CD8-positive, alpha-beta T cell (primary cell): ENCODE measurements at places on chromosomes 1 and 21.

GRCh38 chr21:43721939-43722338 lies 3.0 kb downstream of the PDXK start:
- DNase-seq: no peak

DNA sequence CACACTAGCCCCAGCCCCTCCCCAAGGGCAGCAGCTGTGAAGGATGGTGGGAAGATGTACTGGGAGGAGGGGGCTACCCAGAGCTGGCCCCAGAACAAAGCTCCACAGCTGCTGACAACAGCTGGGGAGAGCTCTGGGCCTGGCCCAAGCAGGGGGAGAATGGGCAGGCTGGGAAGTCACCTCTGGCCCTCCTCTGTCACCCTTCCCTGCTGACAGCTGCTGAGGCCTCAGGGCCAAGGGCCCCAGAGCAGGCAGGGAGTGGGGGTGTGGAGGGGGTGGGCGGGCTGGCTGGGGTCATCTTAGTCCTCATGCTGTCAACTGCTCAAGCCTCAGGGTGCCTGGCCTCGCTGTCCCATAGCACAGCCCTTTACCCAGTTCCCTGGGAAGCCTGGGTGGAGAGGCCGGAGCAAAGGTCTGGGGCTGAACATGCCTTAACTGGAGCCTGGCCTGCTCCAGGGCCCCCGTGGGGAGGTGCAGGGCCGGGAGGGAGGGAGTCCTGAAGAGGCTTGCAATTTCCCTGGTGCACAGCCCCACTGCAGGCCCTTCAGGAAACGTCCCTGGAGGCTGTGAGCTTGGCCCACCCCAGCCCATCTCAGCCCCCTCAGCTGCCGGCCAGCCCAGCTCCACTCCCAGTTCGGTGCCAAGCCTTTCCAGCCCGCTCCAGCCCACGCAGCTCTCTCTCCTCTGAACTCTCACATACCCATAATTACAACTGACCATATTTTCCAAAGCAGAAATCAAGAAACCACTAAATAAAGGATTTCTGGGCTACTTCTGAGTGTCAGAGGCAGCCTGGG lies 25.7 kb downstream of the HSPG2 start:
- no peak for DNase-seq

DNA sequence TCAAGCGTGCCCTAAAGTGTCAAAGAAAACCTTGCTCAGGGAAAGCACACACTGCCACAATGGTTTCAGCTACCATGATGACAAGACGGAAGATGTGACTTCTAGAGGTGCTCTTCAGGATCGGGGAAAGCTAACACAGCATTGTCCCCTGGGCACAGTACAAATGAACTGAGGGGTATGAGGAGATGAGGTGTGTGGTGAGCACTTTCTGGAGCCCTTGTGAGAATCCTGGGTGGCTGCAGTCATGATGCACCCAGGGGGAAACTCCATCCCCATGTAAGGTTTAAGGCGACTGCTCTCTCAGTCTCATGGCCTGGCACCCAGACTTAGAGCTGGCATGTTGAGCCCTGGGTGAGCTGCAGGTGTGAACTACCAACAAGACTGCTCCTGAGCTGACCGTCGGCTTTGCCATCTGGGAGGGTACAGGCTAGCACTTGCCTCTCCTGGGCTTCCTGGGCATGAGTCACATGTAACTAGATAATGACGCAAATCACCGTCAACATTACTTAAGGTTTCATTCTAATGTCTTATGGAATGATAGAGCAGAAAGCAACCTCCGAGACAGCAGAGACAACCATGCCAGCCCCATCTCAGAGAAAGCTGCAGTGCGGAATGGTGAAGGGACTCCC lies 144.6 kb downstream of the CLIC6 start:
- DNase-seq: no peak

DNA sequence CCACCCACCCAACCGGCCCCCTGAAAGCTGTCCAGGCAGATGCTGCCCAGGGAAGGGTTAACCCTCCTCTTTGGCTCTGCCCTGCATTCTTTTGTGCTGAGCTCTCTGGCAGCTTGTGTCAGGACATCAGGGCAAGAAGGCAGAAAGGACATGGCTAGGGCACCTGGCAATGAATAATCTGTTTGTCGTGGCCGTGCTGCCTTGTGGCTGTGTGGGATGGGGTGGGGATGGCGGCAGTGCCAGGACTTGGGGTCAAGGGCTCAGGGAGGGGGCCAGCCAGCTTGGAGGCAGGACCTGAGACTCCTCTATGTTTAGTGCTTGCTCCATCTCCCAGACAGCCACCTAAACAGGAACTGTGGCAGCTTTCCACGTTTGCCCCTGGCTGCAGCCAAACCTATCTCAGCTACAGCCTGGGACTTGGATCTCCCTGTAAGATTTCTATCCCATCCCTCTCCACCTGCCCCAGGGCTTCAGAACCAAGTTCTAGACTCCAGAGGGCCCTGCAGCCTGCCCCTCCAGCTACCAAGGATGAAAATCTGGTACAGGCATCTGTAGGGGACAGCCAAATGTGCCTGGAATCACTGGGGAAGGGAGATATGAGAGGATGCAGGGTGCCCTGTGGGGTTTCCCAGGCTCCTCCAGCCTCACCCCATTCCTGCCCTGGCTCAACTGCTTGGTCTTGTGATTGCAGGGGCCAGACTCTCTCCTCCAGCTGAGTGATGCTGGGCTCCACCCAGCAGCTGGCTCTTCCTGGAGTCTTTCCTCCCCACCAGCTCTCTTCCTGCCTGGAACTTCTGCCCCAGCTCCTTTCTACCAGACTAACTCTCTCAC lies 9.6 kb upstream of the GPR37L1 start:
- DNase-seq: no peak

DNA sequence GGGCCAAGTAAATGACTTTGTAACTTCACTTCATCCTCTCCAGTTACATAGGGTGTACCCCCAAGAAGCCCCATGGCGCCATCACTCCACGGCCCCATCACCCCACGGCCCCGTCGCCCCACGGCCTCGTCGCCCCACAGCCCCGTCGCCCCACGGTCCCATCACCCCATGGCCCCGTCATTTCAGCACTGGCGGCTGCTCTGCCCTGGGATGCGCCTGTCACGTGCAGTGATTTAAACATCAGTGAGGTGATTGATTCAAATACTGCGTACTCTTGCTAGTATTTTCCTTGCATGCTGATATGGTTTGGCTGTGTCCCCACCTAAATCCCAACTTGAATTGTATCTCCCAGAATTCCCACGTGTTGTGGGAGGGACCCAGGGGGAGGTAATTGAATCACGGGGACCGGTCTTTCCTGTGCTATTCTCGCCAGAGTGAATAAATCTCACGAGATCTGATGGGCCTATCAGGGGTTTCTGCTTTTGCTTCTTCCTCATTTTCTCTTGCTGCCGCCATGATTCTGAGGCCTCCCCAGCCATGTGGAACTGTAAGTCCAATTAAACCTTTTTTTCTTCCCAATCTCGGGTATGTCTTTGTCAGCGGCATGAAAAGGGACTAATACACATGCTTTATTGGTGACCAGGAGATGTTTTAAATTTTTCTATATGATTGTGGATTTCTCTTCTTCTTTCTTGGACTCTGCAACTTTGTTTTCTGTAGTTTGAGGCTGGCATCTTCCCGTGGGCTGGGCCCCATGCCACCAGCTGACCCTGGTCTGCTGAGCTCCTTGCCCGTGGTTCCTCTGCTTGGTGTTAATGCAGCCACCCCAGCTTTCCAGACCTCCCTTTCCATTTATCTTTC lies 50.1 kb upstream of the PCBP3 start:
- DNase-seq: no peak

GRCh38 chr21:45634511-45635183 lies 8.9 kb upstream of the PCBP3 start:
- DNase-seq: no peak

- peak; percentile 86 for DNase-seq
These were observed at the start of gene TP53BP2 for GRCh38 chr1:223845810-223846682. TP53BP2 (minus strand) TSS chr1:223845947; CDS start chr1:223845680, 267 bp downstream.

- no peak for DNase-seq
These were observed 7.4 kb downstream of the SPRR5 start for GRCh38 chr1:152954436-152954835.

DNA sequence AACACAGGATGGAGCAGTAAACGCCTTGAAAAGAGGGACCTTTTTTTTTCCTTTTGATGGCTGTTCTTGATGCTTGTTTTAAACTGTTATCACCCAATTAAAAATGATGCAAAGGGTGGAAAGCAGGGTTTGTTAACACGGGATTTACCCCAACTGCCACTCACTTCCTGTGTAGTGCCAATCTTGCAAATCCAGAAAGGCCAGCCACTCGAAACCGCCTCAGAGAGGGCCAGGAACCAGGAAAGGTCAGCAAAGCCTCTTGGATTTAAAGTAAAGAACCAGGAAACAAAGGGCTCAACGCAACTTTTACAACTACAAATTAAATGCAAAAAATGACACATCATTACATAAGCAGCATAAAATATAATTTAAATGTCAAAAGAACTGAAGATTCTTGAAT lies 347.4 kb downstream of the PDE4B start:
- DNase-seq: no peak

- no peak for DNase-seq
These were observed 65.6 kb upstream of the DAB1 start for GRCh38 chr1:57489358-57490036.

DNA sequence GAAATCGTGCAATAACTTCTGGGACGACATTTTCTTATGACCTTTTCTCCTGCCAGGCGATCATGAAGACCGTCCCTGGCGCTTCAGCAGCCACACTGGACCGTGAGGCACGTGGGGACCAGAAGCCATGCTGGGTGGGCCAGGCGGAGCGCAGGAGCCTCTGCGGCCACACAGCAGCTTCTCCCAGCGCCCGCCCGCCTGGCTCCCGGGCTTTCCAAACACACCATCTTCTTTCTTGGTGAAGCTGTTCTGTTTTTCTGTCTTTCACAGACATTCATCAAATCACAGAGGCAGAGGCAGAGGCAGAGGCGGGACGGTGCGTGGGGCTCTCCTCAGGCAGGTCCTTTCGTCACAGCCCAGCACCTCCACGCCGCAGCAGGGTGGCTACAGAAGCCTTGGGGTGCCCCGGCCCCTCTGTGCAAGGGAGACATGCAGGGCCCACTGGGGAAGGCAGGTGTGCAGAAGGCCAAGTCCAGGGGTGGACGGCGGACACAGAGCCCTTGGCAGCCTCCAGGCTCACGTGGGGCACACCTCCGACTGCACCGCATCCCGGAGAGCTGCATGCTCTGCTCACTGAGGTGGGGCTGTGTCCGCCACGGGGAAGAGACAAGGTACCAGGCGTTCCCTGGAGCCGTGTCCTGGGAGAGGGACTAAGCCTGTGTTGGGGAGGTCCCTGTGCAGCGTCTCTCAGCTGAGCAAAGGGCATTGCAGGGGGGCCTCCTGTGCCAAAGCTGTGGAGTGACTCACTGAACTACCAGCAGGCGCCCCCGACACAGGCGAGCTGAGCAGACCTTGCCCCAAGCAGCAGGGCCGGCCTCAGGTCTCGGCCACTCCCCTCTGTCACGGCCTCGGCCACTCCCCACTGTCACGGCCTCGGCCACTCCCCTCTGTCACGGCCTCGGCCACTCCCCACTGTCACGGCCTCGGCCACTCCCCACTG lies 2.6 kb upstream of the TMEM240 start:
- DNase-seq: no peak

DNA sequence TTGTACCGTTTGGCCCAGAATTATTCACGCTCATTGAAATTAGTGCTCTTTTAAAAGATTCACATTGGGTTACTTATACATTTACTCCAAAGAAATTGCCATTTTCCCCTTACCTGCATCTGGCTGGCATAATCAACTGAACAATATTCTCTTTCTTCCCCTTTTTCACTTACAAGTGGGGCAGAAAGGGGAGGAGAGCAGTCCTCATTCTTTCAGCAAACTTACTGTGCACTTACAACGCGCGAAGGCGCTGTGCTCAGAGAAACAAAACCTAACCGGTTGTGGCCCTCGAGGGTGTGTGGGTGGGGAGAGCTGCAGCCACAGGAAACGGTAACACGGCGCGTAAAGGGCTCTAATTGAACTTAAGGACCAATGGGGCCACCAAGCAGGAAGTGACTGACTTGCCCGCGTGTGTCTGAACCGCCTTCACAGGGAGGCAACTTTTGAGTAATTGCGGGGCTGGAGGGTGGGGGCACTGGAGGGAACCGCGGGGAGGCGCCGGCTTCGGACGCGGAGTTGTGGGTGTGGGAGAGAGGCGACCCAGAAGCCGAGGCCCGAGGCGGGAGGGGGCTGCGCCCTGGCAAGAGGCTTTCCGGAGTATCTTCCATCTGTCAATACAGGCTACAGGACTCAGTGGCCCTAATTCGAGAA lies 693 bp upstream of the PNRC2 start:
- peak; percentile 98 for DNase-seq

DNA sequence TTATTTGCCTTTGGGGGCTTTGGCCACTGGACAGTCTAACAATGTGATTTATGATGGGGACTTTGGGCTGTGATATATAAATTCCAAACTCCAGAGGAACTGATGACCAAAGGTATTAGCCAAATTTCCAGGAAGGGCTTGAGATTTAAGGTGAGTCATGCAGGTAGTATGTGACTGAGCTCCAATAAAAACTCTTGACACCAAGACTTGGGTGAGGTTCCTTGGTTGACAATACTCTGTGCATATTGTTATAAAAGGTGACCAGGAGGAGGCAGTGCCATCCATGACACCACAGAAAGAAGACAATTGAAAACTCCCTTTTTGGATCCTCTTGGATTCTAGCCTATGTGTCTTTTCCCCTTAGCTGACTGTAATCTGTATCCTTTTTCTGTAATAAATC lies 392.7 kb upstream of the LRRC7 start:
- DNase-seq: no peak

DNA sequence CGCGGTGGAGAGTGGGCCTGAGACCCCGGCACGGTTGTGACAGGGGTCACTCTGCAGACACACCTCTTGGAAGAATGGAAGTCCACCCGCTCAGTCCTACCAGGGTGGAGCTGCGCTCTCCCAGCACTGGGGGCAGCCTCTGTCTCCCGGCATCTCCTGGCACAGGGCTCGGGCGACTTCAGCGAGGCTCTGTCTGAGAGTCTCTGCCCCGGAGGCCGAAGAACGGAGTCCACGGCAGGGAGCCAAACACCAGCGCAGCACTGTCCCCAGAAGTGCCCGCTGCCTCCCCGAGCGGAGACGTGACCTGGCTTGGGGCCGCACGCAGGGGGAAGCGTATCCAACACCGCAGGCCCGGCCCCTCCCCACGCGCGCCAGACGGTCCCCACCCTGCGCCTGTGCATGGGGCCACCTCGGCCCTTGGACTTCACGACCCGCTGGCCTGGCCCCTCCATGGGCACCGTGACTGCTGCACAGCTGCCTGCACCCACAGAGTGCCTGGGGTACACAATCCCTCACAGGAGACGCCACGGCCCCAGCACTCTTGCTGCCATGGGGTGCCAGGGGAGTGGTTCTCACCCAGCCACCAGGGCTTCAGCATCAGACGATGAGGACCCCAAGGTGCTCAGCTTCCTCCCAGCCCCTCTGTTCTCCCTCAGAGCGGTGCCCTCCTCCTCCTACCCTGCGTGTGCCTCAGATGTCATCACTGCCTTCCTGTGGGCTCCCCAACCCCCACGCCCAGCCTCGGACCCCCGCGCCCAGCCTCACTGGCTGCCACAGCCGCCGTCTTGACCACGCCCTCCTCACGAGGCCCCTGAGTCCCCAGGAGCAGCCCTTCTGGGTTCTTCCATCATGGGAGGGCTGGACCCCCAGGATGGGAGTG lies 14.9 kb upstream of the RNF223 start:
- DNase-seq: no peak

DNA sequence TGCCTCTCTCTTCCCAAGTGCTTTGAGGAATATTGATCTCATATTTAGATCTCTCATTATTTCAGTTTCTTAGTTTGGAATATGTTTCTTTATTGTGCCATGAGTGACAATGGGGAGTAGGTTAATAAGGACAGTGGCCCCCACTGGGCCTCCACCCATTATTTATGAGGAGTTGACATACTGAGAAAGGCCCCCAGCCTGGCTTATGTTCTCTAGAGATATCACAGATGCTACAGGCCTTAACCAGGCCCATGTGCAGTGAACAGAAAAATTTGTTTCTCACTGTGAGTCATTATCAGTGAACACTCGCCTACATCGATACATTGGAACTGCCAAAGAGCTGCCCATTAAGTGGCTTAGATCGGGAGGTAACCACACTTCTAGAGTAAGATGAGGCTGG lies 35.7 kb upstream of the SYT6 start:
- DNase-seq: no peak
